Activated CD4-positive, alpha-beta T cell treated with anti-CD3 and anti-CD28 coated beads for 36 hours (primary cell): ENCODE measurements at places on chromosomes 13 and 19. TPM values are rescaled to one million over a fixed set of nuclear protein-coding genes. Genes with fewer than 3 reads are reported as not detected.
A peak's percentile ranks its signal among the peaks of the same experiment; 100 is the strongest.

DNA sequence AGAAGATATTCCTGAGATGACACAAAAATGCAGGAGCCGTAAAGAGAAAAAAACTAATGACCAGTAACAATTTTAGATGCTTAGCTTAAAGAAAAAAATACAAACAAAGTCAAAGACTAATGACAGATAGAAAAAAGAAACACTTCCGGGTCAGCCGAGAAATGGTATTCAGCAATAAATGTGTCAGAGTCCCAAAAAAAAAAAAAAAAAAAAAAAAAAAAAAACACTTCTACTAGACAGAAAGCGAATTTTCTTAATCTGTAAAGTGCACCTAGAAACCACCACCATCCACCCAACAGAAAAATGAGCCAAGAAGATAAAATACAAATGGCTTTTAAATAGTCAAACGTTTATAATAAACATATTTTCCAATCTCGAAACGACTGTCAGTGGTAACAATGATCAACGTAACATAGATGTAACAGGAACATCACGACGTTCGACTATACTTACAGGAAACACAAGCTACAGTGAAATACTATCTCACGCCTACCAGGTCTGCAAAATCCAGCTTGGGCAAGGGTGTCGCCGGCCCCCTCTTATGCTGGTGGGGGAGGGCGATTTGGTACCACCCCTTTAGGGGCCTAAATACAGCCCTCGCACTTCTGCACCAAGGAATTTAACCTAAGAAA lies 10.6 kb downstream of the ABHD17A start:
- no peak for DNase-seq

GRCh38 chr19:41548954-41549688 lies 26.8 kb upstream of the CEACAM21 start:
- DNase-seq = peak; percentile 89

GRCh38 chr13:51453207-51453958 lies 547 bp upstream of the INTS6 start:
- peak; percentile 88 for DNase-seq

- no peak for DNase-seq
Observed at GRCh38 chr19:46892252-46893179, 31.7 kb downstream of the ARHGAP35 start.

DNA sequence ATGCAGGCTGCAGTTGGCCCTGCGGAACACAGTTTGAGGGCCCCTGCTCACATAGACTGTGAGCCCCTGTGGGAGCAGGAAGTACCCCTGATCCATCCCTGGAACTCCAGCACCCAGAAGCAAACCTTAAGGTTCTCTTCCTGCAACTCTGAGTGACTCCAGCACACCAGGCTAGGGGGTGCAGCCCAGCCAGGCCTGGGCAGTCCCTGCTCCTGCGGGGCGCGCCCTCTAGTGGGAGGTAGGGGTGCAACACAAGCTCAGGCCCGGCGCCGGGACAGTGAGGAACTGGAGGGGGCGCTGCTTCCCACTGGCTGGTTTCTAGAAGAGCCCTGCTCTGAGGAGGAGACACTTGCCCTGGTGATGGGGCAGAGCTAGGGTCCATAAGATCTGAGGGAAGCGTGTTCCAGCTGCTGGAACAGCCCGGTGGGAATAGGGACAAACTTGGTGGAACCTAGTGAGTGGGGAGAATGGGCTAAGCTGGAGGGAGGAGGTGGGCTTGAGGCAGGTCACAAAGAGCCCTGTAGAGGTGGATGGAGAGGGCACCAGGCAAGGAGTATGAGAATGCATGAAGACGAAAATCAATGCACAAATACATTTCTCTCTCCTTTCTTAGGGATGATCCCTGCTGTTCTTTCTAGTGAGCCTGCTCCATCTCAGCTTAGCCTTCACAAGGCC lies 5.0 kb downstream of the ZSCAN5A start:
- DNase-seq = peak; percentile 84

GRCh38 chr13:106178816-106179215 lies 356.6 kb downstream of the EFNB2 start:
- no peak for DNase-seq

DNA sequence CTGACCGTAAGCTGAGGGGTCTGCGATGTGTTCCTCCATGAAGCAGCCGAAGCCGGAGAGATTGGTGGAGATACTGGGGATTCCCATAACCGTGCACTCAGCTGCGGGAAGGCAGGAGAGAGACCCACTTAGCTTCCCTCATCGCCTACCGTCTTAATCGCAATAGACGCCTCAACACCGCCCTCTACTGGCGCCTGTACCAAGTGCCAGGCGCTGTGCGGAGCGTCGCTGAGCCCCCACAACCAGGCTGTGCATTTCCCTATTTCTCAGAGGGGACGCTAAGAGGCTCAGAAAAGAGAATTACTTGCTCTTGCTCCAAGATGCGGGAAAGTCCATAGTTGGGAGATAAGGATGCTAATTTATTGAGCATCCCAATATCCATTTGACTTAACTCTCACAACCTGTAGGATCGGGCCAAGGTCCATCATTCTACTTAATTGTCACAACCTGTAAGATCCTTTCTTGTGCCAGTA lies 5.8 kb downstream of the FTL start:
- peak; percentile 91 for DNase-seq

The ABHD17A gene
- 84.5 TPM for total RNA-seq

The GPR18 gene
- 9.5 TPM for total RNA-seq

The IQCN gene
- 0.40 TPM for total RNA-seq
